ENCODE measurements at places on chromosomes 6 and 20.

- peak; percentile 12 for DNase-seq
These were observed 134.8 kb downstream of the CD83 start for GRCh38 chr6:14252271-14252850.

DNA sequence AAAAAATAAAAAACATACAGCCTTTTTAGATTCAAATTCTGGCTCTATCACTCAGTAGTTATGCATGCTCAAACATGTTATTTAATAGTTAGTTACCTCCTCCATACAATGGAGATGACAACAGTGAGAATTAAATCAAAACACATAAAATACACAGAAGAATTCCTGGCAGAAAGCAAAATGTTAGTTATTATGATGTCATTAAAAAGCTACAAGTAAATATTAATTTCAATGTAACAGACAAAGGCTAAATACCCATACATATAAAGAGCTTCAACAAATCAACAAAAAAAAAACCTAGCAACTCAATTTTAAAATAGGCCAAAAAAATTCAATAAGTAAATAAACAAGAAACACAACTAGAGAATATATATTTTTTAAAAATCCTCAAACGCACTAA is 21.4 kb downstream of the PLN start:
- no peak for DNase-seq

DNA sequence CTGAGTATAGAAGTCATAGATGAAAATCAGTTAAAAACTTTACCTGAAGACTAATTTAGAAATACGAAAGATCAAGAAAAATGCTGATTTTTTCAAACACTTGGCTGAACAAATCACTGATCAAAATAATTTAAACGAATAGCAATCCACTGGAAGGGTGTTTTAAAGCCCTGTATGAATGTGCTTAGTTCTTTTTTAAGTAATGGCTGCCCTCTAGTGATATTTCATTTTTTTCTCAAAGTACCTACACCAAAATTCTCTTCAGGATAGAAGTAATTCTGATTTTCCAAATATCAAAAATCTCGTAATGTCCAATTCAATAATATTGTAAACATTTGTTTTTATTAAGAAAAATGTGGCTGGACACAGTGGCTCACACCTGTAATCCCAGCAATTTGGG is 32.5 kb downstream of the AKAP7 start:
- DNase-seq: no peak

- no peak for DNase-seq
These were observed 9.8 kb upstream of the ZFP64 start for GRCh38 chr20:52201395-52201794.

DNA sequence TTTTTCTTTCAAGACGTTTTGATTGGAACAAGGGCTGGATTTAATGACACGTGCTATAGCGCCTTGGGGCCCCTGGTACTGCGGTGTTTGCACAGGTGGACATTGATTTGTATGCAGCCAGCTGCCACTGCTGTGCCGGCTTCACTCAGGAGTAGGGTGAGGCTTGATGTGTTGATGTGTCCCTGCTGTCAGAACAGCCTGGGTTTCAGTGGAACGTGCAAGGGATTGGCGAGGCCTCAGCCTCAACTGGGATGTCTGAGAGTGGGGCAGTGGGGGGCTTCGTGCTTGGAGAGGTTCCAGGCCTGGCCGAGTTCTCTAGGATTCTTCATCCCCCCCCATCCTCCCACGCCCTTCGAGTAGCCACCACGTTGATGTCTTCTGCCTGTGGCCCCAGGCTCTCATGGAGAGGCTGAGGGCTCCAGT is 23.0 kb downstream of the PYGB start:
- DNase-seq: no peak

GRCh38 chr6:81838724-81839426 is 86.4 kb upstream of the TENT5A start:
- peak; percentile 4 for DNase-seq

DNA sequence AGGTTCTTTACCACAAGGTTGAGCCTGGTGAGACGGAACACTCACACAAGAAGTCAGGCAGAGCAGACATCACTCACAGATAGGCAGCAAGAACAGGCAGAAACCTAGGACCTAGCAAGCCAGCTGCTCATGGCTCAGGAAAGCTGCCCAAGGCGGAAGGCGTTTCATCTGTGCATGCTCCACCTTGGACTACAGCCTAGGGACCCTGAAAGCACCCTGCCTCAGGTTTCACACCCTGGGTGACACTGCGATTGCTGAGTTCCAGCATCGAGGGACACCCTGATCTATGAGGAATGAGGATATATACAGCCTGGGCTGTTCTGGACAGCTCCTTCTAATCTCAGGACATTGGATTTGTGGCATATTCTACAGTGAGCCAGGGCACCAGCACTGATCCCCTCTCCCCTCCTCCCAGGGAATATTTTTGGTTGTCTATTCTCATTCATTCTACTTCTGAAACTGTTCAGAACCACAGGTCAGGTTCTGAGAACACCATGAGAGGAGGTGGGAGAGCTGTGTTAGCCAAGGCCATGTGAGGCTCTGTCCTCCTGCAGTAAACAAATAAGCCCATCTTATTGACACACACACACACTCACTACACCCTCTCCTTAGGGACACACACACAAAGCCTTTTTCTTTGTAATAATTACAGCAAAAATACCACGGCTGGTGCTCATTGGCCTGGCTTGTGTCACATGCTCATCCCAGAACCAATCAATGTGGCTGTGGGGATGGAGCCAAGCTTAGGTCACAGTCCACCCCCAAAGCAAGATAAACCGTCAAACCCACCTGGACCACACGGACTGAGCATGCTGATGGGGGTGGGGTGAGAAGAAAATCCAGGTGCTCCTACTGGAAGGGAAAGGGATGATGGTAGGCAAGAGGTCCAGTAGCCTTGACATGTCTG is 26.3 kb upstream of the PMEPA1 start:
- DNase-seq: no peak

GRCh38 chr6:109059153-109059552 is 35.5 kb downstream of the SESN1 start:
- no peak for DNase-seq

DNA sequence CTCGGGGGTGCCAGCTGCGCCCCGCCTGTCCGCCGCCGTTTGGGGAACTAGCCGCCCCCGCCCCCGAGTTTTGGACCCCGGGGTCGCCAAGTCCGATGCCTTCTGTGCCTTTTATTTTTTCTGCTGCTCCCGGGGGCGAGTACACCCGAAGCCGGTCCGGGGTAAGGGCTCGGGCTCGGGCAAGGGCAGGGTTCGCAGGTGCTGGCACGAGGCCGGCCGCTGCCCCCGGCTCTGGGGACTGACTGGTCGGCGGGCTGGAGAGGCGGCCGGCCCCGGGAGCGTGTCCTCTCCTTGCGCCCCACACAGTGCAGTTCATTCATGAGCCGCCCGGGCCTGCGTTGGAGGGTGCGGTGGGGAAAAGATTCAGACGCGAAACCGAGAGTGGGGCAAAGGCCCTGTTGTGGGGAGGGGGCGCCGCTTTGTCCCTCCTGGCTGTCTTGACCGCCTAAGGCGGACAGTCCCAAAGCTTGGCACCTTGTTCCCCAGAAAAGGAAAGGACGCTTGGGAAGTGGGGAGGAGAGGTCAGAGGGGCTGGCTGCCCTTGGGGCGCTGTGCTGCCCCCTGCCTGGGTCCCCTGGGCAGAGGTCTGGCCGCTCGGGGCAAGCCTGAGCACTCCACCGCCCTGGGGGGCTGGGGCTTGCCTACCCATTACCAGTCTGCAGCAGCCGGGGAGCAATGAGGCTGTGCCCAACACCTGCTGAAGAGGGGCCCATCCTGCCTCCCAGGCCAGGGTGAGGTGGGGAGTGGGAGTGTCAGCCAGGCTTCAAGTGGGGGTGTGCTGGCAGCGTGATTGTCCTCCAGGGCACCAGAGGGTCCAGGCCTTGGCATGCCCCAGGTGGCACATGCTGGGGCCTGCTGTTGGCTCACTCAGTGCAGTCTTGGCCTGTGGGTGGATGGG is 915 bp downstream of the TMEM63B start:
- peak; percentile 40 for DNase-seq

GRCh38 chr20:4795394-4795793 is 73.7 kb downstream of the PRND start:
- no peak for DNase-seq

GRCh38 chr6:111758608-111759329 is 114.5 kb downstream of the FYN start:
- no peak for DNase-seq

DNA sequence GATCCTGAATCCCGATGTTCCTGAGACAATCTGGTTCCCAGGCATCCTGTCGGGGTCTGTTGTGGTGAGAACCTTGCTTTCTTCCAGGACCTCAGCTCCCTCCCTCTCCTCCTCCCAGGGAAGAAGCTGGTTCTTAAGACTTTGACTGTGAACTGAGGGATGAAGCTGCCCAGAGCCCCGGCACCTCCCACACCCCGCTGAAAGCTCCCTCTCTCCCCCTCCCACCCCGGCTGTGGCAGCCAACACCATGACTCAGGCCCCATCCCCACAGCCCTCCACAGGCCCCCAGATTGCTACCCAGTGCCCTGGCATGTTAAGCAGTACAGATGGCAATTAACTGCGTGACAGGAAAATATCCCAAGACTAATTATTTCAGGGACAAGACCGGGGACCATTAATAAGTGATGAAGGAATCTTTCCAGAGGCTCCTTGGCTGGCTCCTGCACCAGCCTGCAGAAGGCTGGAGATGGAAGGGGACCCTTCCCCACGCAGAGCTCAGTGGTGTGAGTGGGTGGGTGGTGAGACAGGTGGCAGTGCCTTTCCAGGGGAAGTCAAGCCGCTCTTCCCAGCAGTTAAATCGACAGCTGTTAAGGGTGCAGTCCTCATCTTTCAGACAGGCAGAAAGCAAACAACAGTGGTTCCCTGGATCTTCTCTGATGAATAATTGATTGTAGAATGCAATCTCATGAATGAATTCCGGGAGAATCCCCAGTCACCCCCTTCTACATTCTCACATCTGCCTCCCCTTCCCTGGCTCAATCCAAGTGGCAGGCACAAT is 237.9 kb downstream of the LRFN2 start:
- DNase-seq: no peak
